ENCODE measurements at places on chromosomes 6 and 20.
A peak's percentile ranks its signal among the peaks of the same experiment; 100 is the strongest.

DNA sequence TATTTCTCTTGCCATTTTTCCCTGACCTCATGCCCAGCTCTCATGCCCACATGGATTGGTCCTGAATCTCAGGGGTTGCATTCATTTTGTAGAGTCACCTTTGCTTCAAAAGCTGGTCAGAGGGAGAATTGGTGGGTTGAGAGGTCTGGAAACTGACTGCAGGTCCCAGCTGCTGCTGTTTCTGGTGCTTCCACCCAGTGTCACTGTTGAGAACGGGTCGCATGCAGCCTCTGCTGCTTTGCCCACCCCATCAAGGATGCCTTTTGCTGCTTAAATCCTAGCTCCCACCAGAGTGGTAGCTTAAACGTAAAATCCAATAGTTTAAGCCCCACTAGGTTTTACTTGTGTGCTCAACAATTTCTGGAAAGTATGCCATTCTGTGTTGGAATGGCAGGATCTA, 211.4 kb upstream of the TSHZ2 start:
- DNase-seq = no peak

GRCh38 chr20:49179368-49180277, 8.5 kb downstream of the STAU1 start:
- DNase-seq = no peak

DNA sequence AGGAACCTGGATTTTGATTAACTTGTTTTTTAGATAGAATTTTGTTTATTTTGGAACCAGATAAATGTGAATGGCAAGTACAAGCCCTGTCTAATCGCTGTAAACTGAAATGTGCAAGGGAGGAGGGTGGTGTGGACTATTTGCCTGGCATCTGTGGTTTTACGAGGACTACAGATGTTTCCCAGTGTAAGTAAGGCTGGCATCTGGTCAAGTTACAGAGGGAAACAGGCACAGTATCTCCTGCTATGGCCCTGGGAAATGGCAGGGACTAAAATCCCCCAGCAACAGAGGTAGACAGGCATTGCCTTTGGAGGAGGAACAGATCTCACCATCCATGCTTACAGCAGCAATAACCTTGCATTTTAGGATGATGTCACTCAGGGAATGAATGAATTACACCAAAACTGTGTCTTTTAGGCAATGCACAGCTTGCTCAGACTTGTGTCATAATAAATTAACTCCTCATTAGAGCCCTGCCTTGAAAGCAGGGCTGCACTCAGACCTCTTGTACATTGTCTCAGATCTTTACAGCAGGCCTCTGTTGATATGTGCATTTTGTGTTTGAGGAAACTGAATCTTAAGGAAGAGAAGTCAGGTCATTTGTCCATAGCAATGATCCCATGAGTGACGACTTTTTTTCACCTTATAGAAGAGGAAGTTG, 96.2 kb downstream of the TCP11 start:
- no peak for DNase-seq

- peak; percentile 35 for DNase-seq
Observed at GRCh38 chr6:147204060-147204785, at the start of gene STXBP5. Gene STXBP5 (plus strand): TSS chr6:147204417. CDS start chr6:147204533, 116 bp downstream.

DNA sequence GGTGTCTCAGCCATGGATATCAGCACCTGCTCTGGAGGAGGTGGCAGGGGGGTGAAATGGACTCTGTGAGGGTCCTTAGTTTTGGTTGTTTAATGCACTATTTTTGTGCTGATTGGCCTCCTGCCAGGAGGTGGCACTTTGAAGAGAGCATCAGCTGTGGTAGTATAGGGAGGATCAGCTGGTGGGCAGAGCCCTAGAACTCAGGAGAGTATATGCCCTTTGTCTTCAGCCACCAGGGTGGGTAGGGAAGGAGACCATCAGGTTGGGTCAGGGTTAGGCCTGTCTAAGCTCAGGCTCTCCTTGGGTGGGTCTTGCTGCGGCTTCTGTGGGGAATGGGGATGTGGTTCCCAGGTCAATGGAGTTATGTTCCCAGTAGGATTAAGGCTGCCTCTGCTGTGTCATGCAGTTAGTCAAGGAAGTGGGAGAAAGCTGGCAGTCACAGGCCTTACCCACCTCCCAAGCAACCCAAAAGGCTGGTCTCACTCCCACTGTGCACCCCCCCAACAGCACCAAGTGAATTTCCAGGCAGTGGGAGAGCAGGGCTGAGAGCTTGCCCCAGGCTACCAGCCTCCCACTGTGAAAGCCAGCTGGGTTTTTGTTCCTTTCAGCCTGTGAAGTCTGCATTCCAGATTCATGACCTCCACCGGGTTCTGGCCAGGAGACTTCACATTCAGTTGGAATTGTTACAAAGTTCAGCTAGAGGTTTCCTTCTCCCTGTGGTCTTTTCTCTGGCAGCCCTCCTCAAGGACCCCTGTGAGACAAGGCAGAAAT, 5.7 kb upstream of the OSTM1 start:
- DNase-seq = no peak

DNA sequence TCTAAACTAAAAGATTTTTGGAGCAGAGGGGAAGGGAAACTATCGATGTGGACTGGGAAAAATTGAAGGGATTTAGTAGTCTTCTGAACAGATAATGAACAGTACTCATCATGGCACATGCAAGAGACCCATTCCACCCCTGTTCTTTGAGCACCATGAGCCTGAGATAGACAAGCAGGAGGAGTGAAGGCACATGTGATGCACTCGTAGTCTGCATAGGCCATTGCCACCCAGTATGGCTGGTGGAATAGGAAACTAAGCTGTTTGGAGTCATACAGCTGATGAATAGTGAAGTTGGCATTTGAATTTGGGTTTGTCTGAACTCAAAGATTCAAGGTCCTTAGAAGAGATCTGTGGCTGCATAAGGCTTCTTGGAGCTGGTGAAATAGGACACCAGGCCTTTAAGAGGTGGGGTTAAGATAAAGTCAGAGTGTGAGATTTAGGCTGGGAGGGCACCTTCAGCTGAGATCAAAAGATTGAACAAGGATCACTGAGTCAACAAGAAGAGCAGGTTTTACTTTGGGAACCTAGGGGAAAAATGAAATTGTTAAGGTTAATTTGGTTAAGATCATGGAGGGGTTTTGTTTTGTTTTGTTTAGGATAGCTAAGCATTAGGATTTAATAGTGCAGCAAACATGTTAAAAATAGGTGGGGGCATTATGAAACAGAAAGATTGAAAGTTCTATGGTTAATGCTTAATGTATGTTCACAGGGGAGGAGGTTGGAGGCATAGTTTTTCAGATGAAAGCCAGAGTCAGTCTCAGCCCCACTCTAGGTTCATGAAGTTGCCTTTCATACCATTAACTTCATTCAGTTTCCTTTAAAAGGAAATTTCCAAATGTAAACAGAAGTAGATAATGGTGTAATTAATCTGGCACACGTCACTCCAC, 148.8 kb downstream of the ARID1B start:
- DNase-seq = no peak

DNA sequence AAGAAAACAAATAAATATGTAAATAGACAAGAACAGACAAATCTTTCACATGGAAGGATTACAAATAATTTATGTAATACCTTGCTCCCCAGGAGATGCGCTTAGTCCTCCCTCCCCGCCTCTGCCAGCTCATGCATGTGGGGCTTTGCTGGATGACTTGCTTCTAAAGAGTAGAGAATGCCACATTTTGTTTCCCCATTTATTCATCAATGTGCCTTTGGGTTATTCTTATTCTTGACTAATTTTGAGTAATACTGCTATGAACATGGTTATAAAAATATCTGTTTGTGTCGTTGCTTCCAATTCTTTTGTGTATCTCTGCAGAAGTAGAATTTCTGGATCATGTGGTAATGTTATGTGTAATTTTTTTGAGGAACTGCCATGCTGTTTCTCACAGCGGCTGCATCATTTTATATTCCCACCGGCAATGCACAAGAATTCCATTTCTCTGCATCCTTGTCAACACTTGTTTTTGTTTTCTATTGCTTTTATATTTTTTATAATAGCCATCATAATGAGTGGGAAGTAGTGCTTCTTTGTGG, 23.8 kb upstream of the DUSP22 start:
- no peak for DNase-seq

DNA sequence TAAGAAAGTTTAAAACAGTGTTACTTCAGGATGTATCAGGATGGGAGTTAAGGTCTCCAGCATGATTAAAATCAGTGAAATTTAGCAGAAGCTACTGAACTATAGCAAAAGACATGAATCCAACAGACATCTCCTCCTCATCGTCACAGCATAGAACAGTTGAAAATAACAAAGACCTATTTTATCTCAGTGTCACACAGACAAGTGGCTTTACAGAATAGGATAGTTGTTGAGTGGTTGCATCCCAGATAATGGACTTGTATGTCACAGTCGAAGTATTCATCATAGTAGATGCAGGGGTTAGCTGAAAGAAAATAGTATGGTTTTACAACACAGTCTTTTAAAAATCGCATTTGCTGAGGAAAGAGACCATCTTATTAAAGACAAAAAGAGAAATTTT, 31.2 kb downstream of the CRISP1 start:
- no peak for DNase-seq

DNA sequence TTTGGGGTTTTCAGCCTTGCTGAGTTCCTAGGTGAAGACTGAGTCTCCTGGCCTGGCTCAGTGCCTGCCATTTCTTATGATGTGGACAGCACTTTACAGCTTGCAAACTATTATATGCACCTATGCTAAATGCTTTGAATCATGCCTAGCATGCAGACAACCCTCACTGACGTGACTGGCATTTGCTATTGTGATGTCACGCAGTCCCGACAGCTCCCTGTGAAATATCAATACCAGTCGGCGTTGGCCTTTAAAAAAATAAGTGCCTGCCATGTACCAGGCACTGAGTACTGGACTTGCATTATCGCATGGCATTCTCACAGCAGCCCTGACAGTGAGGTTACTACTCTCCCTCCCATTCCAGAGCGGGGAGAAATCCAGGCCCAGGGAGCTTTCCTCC, 35.5 kb downstream of the UQCC2 start:
- DNase-seq = no peak

GRCh38 chr6:37669306-37669705, 28.4 kb downstream of the MDGA1 start:
- DNase-seq = no peak

- DNase-seq = no peak
Observed at GRCh38 chr6:156848123-156848522, 70.9 kb downstream of the ARID1B start.

DNA sequence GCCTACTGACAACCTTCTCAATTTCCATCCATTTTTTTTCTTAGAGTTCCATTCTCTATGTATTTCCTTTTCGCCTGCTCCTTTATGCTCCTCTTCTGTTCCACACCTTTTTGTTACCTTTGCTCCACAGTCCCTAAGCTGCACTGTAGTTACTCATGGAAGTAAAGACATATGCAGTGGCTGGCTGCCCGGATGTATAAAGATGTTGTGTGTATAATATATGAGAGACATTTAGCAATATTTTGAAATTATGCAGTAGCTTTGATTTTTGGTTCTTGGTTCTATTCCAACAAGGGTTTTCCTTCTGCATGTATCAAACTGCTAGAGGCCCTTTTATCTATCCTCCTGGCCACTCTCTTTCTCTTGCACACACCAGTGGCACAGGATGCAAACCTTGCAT, 234.9 kb downstream of the DOK5 start:
- no peak for DNase-seq

DNA sequence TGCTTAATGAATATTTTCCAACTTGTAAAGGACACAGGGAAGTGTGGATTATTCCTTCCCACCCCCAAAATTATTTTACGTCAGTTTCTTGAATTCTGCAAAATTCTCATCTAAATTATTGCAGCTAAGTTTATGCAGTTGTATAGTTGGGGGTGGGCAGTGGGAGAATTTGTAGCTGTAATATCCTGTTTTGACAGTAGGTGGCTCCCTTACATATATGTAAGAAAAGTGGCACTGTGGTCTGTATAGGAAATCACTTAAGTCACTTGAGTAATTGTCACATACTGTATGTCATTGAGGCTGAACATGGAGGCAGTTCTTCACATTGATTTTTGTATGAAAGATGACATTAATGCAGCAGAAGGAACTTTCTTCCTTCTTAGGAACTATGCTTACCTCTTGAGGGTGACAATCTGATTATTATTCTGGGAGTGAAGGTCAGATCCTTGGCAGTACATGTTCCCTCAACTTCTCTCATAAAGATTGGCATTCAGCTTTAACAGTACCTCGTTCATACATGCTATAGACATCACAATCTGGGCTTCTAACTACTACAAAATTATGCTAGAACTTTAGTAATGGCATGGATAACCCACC, 14.6 kb upstream of the CFAP206 start:
- DNase-seq = no peak

GRCh38 chr6:28977341-28978132, 27.6 kb downstream of the ZNF311 start:
- DNase-seq = no peak

GRCh38 chr20:19888269-19888671, 128.9 kb upstream of the NAA20 start:
- DNase-seq = no peak

DNA sequence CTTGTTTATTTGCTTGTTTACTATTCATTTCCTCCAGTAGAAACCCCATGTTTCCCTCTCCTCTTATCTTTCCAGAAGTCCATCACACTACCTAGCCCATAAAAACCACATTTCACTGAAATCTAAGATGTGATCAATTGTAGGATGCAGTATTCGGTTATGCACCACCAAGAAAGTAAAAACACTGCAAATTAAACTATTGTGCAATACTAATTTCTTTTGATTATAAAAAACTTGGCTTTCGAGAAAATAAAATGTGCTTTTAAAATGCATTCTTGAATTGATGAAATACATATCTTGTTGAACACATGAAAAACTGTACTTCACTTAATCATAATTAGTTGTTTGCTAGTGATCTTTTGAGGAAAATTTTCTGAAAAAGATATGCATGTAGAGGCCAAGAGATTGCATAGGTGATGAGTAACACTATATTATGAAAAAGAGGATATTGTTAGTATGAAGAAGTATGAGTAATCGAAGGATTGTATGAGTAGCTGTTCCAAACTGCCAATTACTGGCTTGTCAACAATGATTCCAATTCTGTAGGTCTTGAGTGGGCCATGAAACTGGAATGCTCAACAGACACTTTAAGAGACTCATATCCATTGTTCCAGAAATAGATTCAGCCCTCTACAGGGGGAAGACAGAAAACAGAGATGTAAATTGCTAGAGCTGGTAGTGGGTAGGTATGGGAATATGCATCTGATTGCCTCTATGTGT, 79.7 kb downstream of the RNF217 start:
- no peak for DNase-seq

DNA sequence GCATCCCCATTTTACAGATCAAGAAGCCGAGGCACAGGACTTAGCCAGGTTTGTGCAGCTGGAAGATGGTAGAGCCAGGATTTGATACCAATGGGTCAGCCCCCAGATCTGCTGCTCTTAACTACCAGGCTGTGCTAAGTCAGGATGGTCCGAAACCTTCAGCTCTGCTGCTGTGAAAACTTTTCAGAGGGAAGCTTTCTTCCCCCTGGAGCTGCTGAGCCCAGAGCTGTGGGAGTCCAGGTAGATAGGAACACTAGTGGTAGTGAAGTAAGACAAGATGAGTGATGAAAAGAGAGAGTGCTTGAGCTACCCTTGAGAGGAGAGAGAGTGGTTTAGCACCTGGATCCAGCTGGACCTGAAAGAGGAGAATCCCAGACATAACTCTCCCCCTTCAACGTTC, 230.8 kb downstream of the CDH4 start:
- no peak for DNase-seq
